CD4-positive, alpha-beta T cell treated with Interleukin-6 at 100 ng/mL for 8 hours (primary cell): ENCODE measurements at places on chromosomes 11 and 22.

GRCh38 chr11:68973219-68973618 lies 7.6 kb downstream of the MRGPRD start:
- DNase-seq, result no peak

- DNase-seq, result no peak
Measured at GRCh38 chr22:27274770-27275449, 526.6 kb downstream of the MN1 start.

DNA sequence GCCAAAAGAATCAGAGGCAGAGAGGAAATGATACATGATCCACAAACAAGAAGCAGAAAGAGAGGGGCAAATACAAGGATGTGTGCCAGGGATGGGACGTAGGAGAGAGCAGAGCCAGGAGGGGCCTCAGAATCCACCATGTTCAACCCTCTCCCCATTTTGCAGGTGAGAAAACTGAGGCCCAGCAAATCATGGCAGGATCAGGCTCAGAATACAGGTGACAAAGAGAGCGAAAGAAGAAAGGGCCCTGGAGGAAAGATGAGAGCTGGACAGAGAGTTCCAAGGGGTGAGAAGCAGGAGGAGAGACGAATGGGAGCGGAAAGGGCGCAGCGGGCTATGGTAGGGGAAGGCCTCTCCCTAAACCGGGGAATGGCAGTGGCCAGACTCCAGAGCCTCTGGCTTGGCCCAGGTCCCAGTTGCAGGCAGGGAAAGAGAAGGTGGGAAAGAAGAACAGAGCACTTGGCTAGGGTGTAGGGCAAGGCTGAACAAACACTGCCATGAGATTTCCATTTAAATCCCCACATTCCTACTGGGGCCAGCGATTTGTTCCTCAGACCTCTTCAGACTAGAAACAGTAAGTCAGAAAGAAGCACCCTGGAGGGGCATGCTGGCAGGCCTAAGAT lies 44.4 kb upstream of the TSKU start:
- DNase-seq, result no peak

GRCh38 chr22:50281957-50282356 lies 11.8 kb upstream of the MAPK11 start:
- no peak for DNase-seq

GRCh38 chr11:11848891-11849746 lies 7.3 kb downstream of the USP47 start:
- DNase-seq, result peak; percentile 67

GRCh38 chr11:1766719-1767398 lies 3.1 kb upstream of the CTSD start:
- no peak for DNase-seq

DNA sequence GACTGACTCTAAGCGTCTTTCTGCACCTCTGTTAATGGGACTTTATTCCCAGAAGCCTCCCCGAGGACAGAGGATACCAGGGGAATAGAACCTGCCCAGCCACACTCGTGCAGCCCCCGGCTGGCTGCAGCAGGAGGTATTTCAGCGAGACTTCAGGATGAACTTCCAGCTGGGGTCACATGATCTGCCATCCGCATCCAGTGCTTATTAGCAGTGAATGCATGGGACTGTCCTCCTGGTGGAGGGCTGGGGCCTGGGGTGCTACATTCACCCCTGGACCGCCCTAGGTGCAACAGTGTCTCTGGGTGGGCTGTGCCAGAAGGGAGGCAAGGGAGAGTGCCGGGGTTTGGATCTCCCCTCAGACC lies 1.6 kb downstream of the DUSP8 start:
- DNase-seq, result no peak

DNA sequence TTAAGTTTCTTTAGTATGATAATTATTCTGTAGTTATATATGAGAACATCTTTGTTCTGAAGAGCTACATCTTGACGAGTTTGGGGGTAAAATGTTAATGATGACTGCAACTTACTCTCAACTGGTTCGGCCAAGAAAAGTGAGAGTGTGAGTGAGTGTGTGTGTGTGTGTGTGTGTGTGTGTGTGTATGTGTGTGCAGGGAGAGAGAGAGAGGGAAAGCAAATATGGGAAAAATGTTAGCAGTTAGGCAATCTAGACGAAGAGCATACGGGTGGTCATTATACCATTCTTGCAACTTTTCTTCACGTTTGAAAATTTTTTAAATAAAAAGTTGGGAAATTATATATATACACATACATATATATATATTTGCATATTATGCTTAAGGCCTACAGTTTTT lies 18.3 kb upstream of the TMEM41B start:
- DNase-seq, result no peak

DNA sequence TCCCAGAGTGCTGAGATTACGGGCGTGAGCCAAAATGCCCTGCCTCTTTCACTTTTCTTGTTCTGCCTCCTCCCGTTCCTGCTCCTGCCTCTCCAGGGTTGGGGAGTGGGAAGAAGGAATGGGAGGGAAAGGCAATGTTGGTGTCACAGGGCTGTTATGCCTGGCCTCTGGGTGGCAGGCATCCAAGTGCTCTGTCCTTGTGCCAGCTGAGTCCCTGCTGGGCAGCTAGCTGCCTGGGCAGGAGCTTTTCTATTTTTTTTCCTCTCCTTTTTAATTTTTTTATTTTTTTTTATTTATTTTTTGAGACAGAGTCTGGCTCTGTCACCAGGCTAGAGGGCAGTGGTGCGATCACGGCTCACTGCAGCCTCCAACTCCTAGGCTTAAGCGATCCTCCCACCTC lies 4.1 kb upstream of the SAC3D1 start:
- DNase-seq, result no peak

DNA sequence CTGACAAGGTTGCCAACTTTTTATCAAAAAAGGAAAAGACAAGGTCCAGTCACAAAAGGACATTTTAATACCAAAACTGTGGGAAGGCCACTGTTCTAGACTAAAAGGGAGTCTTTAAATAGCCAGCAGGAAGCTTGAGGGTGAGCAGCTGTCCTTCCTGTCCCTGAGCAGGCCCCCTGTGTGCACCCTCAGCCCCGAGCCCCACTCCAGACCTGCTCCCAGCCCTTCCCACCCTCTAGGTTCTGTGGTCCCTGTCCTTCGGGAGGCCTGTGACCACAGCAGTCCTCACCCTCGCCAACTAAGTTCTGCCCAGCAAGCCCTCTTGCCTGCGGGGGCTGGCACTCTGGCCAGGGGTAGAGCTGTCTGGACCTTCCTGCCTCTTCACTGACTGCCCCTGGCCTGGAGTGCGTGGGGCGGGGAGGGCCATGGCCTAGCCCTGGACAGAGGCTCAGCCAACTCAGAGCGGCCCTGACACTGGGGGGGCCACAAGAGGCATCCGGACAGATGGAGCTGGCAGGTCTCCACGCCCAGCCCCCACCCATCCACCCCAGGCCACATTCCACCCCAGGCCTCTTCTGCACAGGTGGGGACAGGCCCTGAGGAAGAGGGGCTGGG lies 1.6 kb upstream of the PLXNB2 start:
- no peak for DNase-seq

DNA sequence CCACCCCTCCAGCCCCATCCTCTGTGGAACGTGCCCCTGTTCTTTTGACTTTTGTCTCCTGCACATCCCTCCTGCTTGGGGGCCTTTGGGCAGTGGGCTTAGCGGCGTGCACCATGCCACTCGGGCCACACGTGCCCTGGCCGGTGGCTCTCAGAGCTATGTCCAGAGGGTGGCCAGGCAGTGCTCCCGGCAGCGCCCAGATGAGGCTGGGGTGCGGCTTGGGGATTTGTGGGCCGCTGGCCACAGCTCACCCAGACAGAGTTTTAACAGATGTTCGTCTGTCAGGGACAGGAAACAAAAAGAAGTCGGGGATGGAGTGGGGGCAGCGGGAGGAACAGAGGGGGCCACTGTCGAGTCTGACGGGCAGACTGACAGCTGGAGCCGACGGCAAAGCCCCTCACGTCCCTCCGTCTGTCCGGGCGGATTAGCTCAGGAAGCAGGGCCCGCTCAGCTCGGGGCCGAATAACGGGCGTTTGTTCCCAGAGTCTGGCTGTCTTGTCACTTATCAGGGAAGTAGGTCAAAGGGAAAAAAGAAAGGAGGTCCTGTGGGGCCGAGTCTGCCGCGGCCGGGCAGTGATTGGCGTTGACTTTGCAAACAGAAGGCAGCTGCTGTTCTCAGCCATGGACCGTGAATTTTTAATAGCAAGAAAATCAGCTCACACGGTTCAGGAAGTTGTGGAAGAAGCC lies 61.6 kb downstream of the LRP5 start:
- DNase-seq, result no peak
